ENCODE measurements at places on chromosomes 2 and 18. TPM values are rescaled to one million over a fixed set of nuclear protein-coding genes. Genes with fewer than 3 reads are reported as not detected.
A peak's percentile ranks its signal among the peaks of the same experiment; 100 is the strongest.

The BOLL gene
- not detected for total RNA-seq

The ZDBF2 gene
- total RNA-seq = 12.7 TPM

The REL gene
- 6.2 TPM for total RNA-seq

The ACMSD gene
- not detected for total RNA-seq

The PROM2 gene
- 0.36 TPM for total RNA-seq

DNA sequence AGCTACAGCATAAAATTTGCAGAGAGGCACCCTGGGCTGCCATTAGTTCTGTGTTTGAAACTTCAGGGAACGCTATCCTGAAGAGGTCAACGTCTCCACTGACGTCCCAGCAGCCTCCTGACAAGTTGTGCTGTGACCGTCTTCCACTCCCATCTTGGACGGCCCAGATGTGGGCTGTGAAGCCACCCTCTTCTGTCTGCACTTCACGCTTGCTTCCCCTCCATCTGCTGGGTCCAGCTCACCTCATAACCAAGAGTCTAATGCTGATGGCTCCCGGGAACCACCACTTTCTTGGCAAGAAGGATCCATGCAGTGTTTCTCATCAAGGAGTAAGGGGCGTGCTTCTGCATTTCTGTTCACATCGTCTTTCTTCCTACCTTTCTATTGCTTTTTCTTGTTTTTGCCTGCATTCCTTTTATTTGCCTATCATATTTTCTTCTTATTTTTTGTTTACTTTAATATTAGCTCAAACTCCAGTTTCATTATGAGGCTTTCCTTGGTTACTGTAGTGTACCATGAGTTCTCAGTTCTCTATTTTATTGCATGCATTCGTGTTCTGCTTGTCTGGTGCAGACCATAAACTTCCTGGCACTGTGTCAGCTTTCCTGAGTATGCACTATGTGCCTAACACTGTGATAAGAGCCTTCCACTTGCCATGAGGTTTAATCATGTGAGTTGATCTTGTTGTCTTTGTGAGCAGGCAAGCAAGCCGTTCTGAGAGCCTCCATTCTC lies 631.8 kb upstream of the RAB6C start:
- no peaks in the 10 kb centered on the region for H3K27me3 ChIP-seq
- DNase-seq = no peak
- H3K27ac ChIP-seq = no peak overlapping the region
- no peak overlapping the region for H3K4me3 ChIP-seq
- H3K4me1 ChIP-seq = no peaks in the 10 kb centered on the region
- no peaks in the 10 kb centered on the region for H3K36me3 ChIP-seq

GRCh38 chr2:24508878-24509277 lies 17.8 kb downstream of the NCOA1 start:
- H3K27me3 ChIP-seq = no peaks in the 10 kb centered on the region
- H3K4me1 ChIP-seq = peaks cover 7% of the 10 kb centered on the region
- no peak overlapping the region for H3K27ac ChIP-seq
- no peak for DNase-seq
- no peak overlapping the region for H3K4me3 ChIP-seq

GRCh38 chr2:130252880-130253645 lies 54.8 kb upstream of the TUBA3E start:
- no peaks in the 10 kb centered on the region for H3K36me3 ChIP-seq
- no peak overlapping the region for H3K27ac ChIP-seq
- DNase-seq = peak; percentile 85

DNA sequence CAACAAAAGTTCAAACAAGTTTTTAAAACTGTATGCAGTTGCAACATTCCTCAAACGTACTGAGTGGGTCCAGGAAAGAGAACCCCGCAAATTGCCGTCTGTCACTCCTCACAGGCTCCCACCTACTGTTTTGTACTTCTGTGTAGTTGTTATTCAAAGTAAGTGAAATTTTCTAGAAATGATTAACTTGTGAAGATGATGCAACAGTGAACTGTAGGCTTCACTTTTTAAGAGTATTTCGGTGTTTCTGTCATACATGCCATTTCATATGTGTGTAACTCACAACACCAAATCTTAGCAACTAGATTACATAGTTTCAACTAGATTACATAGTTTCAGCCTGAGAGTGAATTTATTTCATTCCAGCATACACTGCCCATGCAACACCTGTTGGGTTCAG lies 226.0 kb upstream of the TANK start:
- H3K27ac ChIP-seq = no peak overlapping the region
- no peaks in the 10 kb centered on the region for H3K27me3 ChIP-seq
- H3K4me1 ChIP-seq = peaks cover 6% of the 10 kb centered on the region
- no peak for DNase-seq

DNA sequence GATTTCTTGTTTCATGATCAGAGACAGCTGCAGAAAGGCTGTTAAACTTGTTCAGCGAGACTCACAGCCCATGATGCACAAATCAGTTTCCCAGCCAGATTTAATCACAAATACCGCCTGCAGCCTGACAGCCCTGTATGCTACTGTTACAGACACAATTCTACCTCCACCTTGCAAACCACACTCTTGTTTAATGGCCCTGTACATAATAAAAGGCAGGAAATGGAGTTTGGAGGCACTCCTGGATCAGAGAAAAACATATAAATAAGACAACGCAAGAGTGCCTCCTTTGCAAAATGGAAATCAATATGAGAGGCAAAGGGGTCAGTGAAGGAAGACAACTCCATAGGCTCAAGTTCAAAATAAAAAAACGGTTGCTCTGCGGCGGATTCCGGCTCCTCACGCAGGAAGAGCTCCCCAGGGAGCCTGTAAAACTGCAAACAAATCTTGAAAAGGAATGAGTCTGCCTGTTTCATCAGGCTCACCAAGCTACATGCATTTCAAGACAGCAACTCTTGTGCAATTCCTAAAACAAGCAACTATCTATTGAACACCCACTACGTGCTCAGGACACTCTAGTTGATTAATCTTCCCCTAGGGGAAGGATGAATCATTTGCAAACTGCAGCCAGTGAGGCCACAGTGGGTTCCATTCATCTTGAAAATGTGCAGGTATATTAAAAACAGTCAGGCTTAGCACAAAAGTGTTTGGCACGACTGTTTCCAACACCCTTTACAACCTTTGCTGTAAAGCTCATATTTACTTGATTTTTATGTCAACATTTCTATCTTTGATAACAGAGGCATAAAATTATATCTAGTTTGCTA lies 37.5 kb downstream of the TBC1D8 start:
- DNase-seq = no peak
- no peak overlapping the region for H3K4me3 ChIP-seq
- H3K27ac ChIP-seq = no peak overlapping the region
- H3K4me1 ChIP-seq = peaks cover 12% of the 10 kb centered on the region
- no peaks in the 10 kb centered on the region for H3K36me3 ChIP-seq

GRCh38 chr2:152155209-152155608 lies 20.4 kb downstream of the STAM2 start:
- no peak for DNase-seq
- no peaks in the 10 kb centered on the region for H3K27me3 ChIP-seq
- H3K4me1 ChIP-seq = no peaks in the 10 kb centered on the region

- no peak for DNase-seq
- no peaks in the 10 kb centered on the region for H3K36me3 ChIP-seq
- no peaks in the 10 kb centered on the region for H3K27me3 ChIP-seq
- no peak overlapping the region for H3K27ac ChIP-seq
- peaks cover 12% of the 10 kb centered on the region for H3K4me1 ChIP-seq
Observed at GRCh38 chr18:27920836-27921235, 256.1 kb downstream of the CDH2 start.

- no peak overlapping the region for H3K27ac ChIP-seq
- no peaks in the 10 kb centered on the region for H3K36me3 ChIP-seq
- no peak overlapping the region for H3K4me3 ChIP-seq
- H3K27me3 ChIP-seq = peaks cover 4% of the 10 kb centered on the region
- DNase-seq = peak; percentile 5
Observed at GRCh38 chr2:240328526-240328925, 106.9 kb upstream of the GPC1 start.

GRCh38 chr2:224263571-224264043 lies 138.3 kb downstream of the FAM124B start:
- peak overlapping the region; percentile 40 for H3K27ac ChIP-seq
- H3K36me3 ChIP-seq = no peaks in the 10 kb centered on the region
- no peaks in the 10 kb centered on the region for H3K27me3 ChIP-seq
- no peak for DNase-seq

DNA sequence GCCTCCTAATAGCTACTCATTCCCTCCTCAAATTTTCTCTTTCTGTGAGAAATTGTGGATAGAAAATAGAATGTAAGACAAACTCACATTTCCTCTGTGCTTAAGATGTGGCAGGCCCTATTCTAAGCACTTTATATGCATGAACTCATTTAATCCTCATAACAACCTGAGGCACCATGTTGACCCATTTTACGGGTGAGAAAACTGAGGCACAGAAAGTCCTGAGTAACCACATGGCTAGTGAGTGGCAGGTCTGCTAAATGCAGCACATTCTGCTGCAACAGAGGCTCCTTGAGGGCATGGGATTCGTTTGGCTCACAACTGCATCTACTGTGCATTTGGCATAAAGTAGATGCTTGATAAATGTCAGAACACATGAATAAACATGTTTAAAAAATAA lies 22.7 kb upstream of the RNF149 start:
- H3K36me3 ChIP-seq = no peaks in the 10 kb centered on the region
- DNase-seq = no peak
- H3K4me3 ChIP-seq = no peak overlapping the region
- H3K4me1 ChIP-seq = no peaks in the 10 kb centered on the region
- no peak overlapping the region for H3K27ac ChIP-seq

GRCh38 chr2:224024270-224024669 lies 14.8 kb downstream of the SERPINE2 start:
- H3K27ac ChIP-seq = no peak overlapping the region
- H3K36me3 ChIP-seq = peaks cover 9% of the 10 kb centered on the region
- DNase-seq = no peak
- H3K4me1 ChIP-seq = peaks cover 5% of the 10 kb centered on the region
- no peak overlapping the region for H3K4me3 ChIP-seq

GRCh38 chr2:129324349-129324748 lies 655.1 kb upstream of the RAB6C start:
- no peaks in the 10 kb centered on the region for H3K36me3 ChIP-seq
- H3K27ac ChIP-seq = no peak overlapping the region
- no peaks in the 10 kb centered on the region for H3K27me3 ChIP-seq

DNA sequence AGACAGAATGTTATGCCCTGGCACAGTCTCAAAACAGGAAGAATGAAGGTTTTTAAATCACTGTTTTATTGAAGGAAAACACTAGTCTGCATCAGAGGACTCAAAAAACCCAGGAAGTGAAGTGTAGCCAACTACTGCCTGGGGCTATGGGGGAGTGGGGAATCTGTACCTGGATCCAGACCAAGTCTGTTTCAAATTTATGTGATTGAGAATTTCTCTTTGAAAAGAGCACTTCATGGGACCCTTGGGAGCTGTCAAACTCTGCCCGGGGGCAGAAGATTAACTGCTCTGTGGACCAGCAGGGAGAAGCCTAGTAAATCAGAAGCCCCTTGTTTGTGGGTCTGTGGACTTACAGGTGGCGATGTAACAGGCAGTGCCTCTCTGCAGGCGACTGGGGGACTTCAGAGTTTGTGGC lies 45.3 kb upstream of the TANC1 start:
- no peaks in the 10 kb centered on the region for H3K36me3 ChIP-seq
- H3K4me3 ChIP-seq = no peak overlapping the region
- no peaks in the 10 kb centered on the region for H3K27me3 ChIP-seq
- peaks cover 19% of the 10 kb centered on the region for H3K4me1 ChIP-seq
- DNase-seq = peak; percentile 6
- no peak overlapping the region for H3K27ac ChIP-seq

DNA sequence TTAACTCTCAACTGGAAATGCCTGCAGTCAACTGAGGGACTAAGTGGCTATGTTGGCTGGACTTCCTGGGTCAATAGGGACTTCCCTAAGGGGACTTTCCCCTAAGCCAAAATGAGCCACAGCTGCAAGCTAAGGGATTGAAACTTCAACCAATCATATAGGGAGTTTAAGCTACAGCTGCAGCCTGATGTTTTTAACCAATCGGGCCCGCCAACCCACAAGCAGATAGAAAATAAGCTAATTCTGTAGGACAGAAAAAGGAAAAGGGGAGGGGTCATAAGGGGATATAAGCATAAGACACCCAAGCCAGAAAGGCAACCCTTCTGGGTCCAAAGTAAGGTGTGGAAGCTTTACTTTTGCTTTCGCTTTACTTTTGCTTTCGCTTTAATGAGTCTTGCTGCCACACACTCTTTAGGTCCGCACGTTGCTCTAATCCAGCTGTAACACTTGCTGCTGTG lies 927.5 kb downstream of the ERBB4 start:
- no peaks in the 10 kb centered on the region for H3K27me3 ChIP-seq
- H3K36me3 ChIP-seq = no peaks in the 10 kb centered on the region
- no peak overlapping the region for H3K27ac ChIP-seq

Measured in osteoblast (primary cell).